Bladder microvascular endothelial cell (primary cell): ENCODE measurements at places on chromosomes 16 and 17. TPM values are rescaled to one million over a fixed set of nuclear protein-coding genes. Genes with fewer than 3 reads are reported as not detected.

Gene OGFOD1
- 62.7 and 120 TPM in 2 replicates for total RNA-seq

Gene GNGT2
- 0.50 and 1.3 TPM in 2 replicates for total RNA-seq

Gene NEUROD2
- not detected in 2 replicates for total RNA-seq

Gene USH1G
- 0.16 TPM in 1 of 2 replicates, not detected in the other for total RNA-seq

Gene ODAD4
- 0.19 TPM in 1 of 2 replicates, not detected in the other for total RNA-seq

Gene KRT36
- total RNA-seq: 0.06 and 0.16 TPM in 2 replicates

Gene G6PC1
- not detected in 2 replicates for total RNA-seq

Gene METTL9
- 150 and 151 TPM in 2 replicates for total RNA-seq

Gene CA7
- not detected in 2 replicates for total RNA-seq

Gene FOXN1
- total RNA-seq: not detected in 2 replicates

Gene TMEM220
- total RNA-seq: 1.1 and 1.3 TPM in 2 replicates

Gene ABCC12
- not detected in 2 replicates for total RNA-seq

Gene DNAH9
- total RNA-seq: not detected in 2 replicates

Gene HCRT
- not detected in 2 replicates for total RNA-seq

Gene ZPBP2
- total RNA-seq: not detected in 2 replicates
